ENCODE measurements at places on chromosomes 11 and 22. TPM values are rescaled to one million over a fixed set of nuclear protein-coding genes. Genes with fewer than 3 reads are reported as not detected.

DNA sequence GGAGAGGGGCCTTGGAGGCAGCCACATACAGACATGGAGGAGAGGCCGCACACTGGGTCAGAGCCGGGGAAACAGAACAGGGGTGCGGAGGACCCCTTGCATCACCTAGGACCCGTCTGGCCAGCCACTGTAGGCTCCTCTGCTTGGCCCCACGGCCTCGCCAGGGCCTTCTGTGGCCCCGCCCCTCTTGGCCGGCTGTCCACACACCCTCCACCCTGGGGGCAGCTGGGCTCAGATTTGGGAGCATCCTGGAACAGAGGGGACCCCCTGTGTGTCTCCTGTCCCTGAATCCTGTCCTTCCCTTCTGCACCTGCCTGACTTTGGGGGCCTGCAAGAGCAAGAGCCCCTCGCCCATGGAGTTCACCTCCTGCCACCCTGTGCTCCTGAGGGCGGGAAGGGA is 7.9 kb upstream of the TH start:
- no peak for DNase-seq

DNA sequence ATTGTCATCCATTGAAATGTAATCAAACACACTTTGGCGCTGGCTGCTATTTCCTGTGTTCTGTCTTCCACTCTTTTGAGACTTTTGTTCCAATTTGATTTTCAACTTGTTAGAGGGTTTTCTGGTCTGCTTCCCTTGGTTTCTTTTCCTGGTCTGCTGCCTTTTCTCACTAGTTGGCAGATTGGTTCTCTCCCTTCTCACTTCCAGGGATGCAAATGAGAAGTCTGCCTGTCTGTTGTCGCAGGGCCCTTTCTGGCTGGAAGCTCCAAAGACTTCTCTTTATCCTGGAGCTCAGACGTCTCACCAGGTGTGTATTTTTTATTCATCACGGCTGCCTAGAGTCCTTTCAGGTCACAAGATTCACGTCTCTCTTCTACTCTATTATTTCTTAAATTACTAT is 84.0 kb downstream of the RPS6KA4 start:
- DNase-seq, result no peak

GRCh38 chr11:28666632-28667031 is 558.4 kb downstream of the METTL15 start:
- no peak for DNase-seq

- DNase-seq, result no peak
Observed at GRCh38 chr22:23076896-23077572, 6.7 kb downstream of the GNAZ start.

- DNase-seq, result no peak
Observed at GRCh38 chr11:128021349-128022006, 565.9 kb downstream of the ETS1 start.

- no peak for DNase-seq
Observed at GRCh38 chr11:61107888-61108287, 5.6 kb downstream of the CD5 start.

- DNase-seq, result no peak
Observed at GRCh38 chr22:23531966-23532705, 48.0 kb downstream of the IGLL1 start.

- DNase-seq, result no peak
Observed at GRCh38 chr11:64222651-64223000, 3.4 kb downstream of the TRPT1 start.

Gene TOLLIP
- total RNA-seq, result 38.6 TPM

Gene IGF2
- not detected for total RNA-seq

Gene PRODH
- total RNA-seq, result 0.74 TPM

All from naive thymus-derived CD8-positive, alpha-beta T cell (primary cell).